Endothelial cell (in vitro differentiated cells): ENCODE measurements at places on chromosomes 12 and 14. TPM values are rescaled to one million over a fixed set of nuclear protein-coding genes. Genes with fewer than 3 reads are reported as not detected.

DNA sequence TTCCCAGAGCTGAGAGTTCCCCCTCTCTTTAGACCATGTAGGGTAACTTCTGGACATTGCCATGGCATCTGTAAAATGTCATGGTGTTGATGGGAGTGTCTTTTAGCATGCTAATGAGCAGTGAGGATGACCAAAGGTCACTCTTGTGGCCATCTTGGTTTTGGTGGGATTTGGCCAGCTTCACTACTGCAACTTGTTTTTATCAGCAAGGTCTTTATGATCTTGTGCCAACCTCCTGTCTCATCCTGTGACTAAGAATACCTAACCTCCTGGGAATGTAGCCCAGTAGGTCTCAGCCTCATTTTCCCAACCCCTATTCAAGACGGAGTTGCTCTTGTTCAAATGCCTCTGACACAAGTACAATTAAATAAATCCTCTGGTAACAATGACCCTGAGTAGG lies 244.4 kb downstream of the NEDD1 start:
- no peak overlapping the region for H3K27ac ChIP-seq
- H3K4me3 ChIP-seq, result no peak overlapping the region
- no peaks in the 10 kb centered on the region for H3K4me1 ChIP-seq

GRCh38 chr12:94831081-94831751 lies 172.3 kb downstream of the NDUFA12 start:
- peaks cover 19% of the 10 kb centered on the region for H3K4me1 ChIP-seq
- peaks cover 6% of the 10 kb centered on the region for H3K36me3 ChIP-seq
- H3K27me3 ChIP-seq, result peaks cover 8% of the 10 kb centered on the region
- H3K27ac ChIP-seq, result no peak overlapping the region
- H3K4me3 ChIP-seq, result no peak overlapping the region

- peaks cover 3% of the 10 kb centered on the region for H3K27me3 ChIP-seq
- peaks cover 9% of the 10 kb centered on the region for H3K4me1 ChIP-seq
- H3K4me3 ChIP-seq, result no peak overlapping the region
- H3K36me3 ChIP-seq, result no peaks in the 10 kb centered on the region
- DNase-seq, result no peak
- no peak overlapping the region for H3K27ac ChIP-seq
These were observed 38.2 kb upstream of the GNPNAT1 start for GRCh38 chr14:52829527-52830185.

DNA sequence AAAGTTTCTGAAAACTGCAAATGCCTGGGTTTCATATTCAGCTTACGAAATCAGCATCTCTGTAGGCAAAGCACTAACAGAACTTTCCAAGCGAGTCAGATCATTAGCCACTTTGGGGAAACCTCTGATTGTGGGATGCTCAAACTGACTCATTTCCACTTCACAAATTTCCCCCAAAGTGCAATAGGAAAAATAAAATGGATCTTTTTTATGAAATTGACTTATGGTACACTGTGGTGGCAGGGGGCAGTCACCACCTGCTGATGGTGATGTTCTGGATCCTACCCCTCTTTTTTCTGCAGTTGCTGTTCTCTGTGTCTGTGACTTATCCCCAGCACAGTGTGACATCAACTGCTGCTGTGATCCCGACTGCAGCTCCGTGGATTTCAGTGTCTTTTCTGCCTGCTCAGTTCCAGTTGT lies 5.6 kb downstream of the TCTN1 start:
- no peaks in the 10 kb centered on the region for H3K4me1 ChIP-seq
- H3K36me3 ChIP-seq, result peaks cover 5% of the 10 kb centered on the region
- H3K27ac ChIP-seq, result no peak overlapping the region
- H3K27me3 ChIP-seq, result peaks cover 2% of the 10 kb centered on the region
- H3K4me3 ChIP-seq, result no peak overlapping the region

GRCh38 chr12:51923506-51924365 lies 16.4 kb downstream of the ACVRL1 start:
- H3K27ac ChIP-seq, result peak overlapping the region; percentile 93
- peaks cover 20% of the 10 kb centered on the region for H3K36me3 ChIP-seq
- H3K4me1 ChIP-seq, result peaks cover 62% of the 10 kb centered on the region

DNA sequence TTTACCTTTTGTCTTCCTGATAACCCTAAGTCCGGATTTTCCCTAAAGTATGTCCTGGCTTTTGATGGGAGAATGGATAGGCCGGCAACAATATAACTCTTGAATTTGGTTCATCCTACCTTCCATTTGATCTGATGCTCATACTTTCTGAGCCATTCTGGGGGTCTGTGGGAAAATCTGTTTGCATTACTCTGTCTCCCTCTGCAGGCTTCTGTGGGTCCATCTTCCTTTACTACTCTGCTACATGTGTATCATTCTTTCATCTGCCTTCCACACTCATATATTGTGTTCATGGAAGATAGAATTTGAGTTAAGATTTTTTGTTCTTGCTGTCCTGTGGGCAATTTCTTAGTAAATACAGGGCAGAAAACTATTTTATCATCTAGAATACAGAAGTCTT lies 101.5 kb downstream of the NAV3 start:
- H3K4me3 ChIP-seq, result no peak overlapping the region
- no peak for DNase-seq
- no peaks in the 10 kb centered on the region for H3K36me3 ChIP-seq
- H3K27ac ChIP-seq, result no peak overlapping the region
- no peaks in the 10 kb centered on the region for H3K4me1 ChIP-seq

DNA sequence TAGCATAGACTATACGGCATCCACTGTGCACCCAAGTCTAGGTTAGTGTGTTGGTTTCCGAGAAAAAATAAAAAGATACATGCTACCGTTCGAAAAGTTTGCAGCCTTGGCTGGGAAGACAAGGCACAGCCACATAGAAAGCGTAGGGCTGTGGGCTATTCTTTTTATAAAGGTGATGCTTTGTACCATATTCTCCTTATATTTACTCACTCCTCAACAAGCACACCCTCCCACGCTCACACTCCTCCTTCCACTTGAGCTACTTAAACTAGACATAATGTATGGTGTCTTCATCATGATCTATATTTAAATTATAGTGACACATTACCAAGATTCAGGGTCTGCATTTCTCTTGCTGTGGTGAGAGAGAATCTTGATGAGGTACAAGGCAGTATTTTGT lies 1416.5 kb downstream of the AACS start:
- H3K36me3 ChIP-seq, result no peaks in the 10 kb centered on the region
- no peaks in the 10 kb centered on the region for H3K4me1 ChIP-seq
- no peak overlapping the region for H3K4me3 ChIP-seq
- no peak overlapping the region for H3K27ac ChIP-seq
- peaks cover 1% of the 10 kb centered on the region for H3K27me3 ChIP-seq

Gene ANO4
- 1.1 TPM for total RNA-seq

Gene HCAR1
- 0.13 TPM for total RNA-seq

- no peak overlapping the region for H3K27ac ChIP-seq
- H3K27me3 ChIP-seq, result no peaks in the 10 kb centered on the region
- no peak overlapping the region for H3K4me3 ChIP-seq
- DNase-seq, result no peak
These were observed 93.5 kb upstream of the CEP83 start for GRCh38 chr12:94553130-94553519.

DNA sequence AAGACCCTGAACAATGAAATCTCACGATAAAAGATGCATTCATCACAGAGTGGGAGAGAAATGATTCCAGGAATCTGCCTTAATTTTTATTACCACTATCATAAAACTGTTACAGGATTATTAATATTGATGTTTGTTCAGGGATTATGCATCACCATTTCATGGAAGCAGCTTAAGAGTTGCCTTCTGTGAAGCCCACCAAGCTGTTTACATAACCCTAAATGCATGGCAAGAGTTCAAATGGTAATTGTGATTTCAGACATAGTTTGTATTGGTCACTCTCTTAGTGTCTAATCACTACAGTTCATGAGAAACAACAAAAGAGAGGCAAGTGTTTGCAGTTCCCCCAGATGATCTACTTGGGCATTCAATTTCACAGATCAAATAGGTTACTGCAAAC lies 527.7 kb downstream of the RPS29 start:
- H3K27me3 ChIP-seq, result no peaks in the 10 kb centered on the region
- no peak for DNase-seq
- H3K4me1 ChIP-seq, result no peaks in the 10 kb centered on the region
- no peak overlapping the region for H3K27ac ChIP-seq
- H3K4me3 ChIP-seq, result no peak overlapping the region
- no peaks in the 10 kb centered on the region for H3K36me3 ChIP-seq

DNA sequence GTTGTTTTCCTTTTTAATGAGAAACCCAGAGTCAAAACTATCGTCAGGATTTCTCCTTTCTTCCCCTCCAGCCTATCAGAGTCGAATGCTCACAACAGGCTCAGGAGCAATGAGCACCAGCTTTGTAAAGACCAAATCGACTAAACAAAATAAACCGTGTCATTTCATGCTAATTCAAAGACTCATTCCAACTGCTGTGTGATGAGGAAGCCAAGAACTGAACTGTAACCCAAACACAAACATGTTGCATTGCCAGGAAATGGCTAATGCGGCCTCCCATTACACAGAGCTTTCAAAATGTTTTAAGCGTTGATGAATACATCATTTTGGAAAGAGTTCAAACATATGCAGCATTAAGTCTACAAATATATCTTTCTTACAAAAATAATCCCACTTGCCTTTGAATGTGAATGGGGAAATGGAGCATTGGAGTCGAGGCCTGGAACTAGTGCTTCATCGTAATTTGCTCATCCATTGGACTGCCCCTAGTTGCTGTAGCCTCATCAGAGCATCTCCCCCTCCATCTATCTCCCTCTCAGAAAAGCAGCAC lies 349.5 kb downstream of the GXYLT1 start:
- H3K4me1 ChIP-seq, result peaks cover 16% of the 10 kb centered on the region
- H3K27ac ChIP-seq, result no peak overlapping the region
- DNase-seq, result no peak
- no peaks in the 10 kb centered on the region for H3K27me3 ChIP-seq
- H3K4me3 ChIP-seq, result no peak overlapping the region
- no peaks in the 10 kb centered on the region for H3K36me3 ChIP-seq

DNA sequence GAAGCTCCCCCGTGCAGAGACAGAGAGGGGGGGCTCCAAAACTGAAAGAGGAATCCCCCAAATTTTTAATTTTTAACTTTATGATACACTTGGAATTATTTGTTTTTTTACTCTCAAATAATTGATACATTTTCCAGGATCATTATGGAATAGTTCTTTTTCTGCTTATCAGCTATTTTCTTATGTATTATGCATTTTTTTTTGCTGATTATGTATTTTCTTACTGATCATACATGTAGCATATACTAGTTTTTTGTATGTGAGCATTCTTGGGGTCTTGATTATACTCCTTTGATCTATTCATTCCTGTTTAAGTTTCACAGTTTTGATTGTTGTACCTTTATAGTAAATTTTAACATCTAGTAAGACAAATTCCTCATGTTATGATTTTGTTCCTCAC lies 55.5 kb upstream of the LDHB start:
- no peak for DNase-seq
- H3K36me3 ChIP-seq, result no peaks in the 10 kb centered on the region
- H3K27ac ChIP-seq, result no peak overlapping the region
- no peaks in the 10 kb centered on the region for H3K27me3 ChIP-seq

DNA sequence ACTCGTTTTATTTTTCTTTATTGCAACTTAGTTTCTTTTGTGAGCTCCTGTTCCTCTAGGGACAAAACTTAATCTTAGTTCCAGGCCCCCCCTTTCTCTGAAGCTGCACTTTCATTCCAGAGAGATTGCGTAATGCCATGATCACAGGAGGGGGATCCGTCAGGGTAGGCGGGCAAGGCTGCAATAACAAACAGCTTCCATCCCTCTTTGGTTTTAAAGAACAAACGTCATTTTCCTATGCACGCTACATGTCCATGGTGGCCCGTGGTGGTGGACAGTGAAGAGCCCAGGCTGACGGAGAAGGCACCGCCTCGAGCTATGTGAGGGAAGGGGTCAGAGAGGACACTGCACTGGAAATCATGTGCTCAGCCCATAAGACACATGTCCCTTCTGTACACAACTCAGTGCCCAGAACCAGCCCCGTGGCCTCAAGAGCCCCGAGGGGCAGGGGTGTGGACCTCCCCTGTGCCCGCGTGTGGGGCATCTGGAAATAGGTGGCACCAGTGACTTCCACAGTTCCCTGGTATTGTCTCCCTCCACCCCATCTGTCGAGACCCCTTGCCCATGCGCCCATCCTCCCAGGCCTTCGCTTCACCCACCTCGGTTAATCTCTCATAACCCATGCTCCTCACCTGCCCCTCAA lies 161.4 kb downstream of the ADGRD1 start:
- no peak overlapping the region for H3K27ac ChIP-seq
- no peak for DNase-seq
- peaks cover 3% of the 10 kb centered on the region for H3K27me3 ChIP-seq
- no peak overlapping the region for H3K4me3 ChIP-seq
- no peaks in the 10 kb centered on the region for H3K4me1 ChIP-seq
- H3K36me3 ChIP-seq, result no peaks in the 10 kb centered on the region

Gene OR4M1
- not detected for total RNA-seq

DNA sequence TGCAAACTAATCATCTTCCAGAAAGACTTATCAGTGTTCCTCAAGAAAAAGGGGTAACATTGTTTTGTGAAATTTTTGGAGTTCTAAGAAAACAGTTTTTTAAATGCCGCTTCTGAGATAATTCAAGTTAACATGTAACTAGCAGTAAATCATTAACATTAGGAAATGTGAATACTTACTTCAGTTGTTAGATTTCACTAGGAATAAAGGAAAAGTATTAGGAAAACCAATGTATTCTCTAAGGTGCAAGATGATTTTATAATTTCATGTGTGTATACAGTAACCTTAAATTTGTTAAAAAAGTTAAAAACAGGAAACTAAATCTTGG lies 36.8 kb downstream of the PAPOLA start:
- no peak overlapping the region for H3K27ac ChIP-seq
- no peak for DNase-seq
- H3K27me3 ChIP-seq, result no peaks in the 10 kb centered on the region
- H3K4me1 ChIP-seq, result no peaks in the 10 kb centered on the region
- H3K4me3 ChIP-seq, result no peak overlapping the region

Gene ZBTB25
- 9.4 TPM for total RNA-seq

DNA sequence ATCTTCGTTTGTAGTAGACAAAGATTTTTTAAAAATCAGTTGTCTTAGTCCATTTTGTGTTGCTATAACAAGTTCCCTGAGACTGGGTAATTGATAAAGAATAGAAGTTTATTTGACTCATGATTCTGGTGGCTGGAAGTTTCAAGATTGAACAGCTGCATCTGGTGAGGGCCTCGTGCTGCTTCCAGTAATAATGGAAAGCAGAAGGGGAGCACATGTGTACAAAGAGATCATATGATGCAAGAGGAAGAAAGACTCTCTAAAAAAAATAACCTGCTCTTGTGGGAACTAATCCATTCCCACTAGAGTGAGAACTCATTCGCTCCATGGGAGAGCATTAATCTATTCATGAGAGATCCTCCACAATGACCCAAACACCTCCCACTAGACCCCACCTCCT lies 24.8 kb downstream of the MUCL1 start:
- H3K27me3 ChIP-seq, result no peaks in the 10 kb centered on the region
- no peak for DNase-seq
- H3K27ac ChIP-seq, result no peak overlapping the region
- H3K4me1 ChIP-seq, result no peaks in the 10 kb centered on the region
- no peak overlapping the region for H3K4me3 ChIP-seq
